ENCODE measurements at places on chromosomes 5 and 9.

DNA sequence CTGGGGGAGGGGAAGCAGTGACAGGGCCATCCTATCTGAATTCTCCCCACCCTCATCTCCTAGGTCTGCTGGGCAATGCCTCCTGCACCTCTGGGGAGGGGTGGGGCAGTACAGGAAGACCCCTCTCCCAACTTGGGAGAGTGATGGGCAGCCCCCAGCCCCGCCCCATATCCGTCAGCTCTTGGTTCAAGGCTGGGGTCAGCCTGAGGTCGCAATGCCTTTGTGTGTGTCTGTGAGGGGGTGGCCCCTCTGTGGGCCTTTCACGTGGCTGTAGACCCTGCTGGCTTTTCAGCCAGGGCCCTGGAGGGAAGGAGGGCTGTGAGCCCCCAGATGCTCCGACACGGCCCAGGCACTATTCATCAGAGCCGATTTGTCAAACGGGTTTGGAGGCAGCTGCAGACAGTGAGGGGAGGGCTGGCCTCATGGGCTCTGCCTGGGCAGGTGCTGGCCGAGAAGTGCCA is 49.5 kb upstream of the RNU6ATAC start:
- no peak for DNase-seq

- no peak for DNase-seq
These were observed 23.4 kb downstream of the DMRTA1 start for GRCh38 chr9:22469928-22470544.

DNA sequence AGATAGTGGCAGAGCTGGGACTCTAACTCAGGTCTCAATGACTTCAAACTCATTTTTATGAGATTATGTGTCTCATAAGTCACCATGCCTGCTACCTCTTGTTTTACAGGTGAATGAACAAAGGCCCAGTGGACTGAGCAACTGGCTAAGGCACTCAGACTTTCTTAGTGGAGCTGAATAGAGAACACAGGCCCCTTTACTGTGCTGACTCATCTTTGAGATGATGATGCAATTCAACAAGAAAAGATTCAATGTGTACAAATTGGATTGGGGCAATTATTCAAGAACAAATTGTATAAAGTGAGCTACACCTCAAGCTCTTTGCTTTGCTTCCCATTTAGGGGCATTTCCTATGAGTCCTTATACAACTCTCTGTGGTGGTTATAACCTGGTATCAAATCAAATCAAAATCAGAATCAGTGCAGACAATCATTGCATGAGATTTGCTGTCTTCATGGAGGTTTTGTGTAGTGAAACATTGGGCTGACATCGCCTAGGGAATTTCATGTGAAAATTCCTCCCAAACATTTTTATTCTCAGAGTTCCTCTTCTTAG is 84.3 kb upstream of the PPP2R2B start:
- no peak for DNase-seq

GRCh38 chr5:149141224-149141956 is at the start of gene ABLIM3:
Gene ABLIM3 (plus strand): TSS chr5:149141493. CDS start chr5:149142096, 603 bp downstream.
- DNase-seq: peak; percentile 52

DNA sequence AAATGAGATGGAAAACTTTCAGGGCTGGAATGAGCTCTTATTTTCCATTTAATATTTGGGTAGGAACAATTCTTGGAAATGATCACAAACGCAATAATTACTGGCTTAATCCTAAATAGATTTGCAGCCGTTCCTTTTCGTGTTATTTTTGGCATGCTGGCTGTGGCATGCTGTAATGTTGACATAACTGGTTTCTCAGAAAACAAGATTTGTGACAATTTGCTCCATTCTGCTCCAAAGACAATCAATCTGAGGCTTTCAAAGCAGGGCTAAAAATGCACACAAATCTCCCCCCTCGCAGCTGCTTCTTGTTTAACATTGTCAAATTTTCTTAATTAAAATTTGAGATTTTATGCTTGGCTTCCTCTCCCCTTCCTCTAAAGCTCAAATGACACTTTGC is 151.2 kb downstream of the TTC39B start:
- DNase-seq: no peak

- no peak for DNase-seq
These were observed 508 bp downstream of the MOCS2 start for GRCh38 chr5:53109056-53109442.

GRCh38 chr5:100023536-100023935 is 511.6 kb upstream of the FAM174A start:
- no peak for DNase-seq

DNA sequence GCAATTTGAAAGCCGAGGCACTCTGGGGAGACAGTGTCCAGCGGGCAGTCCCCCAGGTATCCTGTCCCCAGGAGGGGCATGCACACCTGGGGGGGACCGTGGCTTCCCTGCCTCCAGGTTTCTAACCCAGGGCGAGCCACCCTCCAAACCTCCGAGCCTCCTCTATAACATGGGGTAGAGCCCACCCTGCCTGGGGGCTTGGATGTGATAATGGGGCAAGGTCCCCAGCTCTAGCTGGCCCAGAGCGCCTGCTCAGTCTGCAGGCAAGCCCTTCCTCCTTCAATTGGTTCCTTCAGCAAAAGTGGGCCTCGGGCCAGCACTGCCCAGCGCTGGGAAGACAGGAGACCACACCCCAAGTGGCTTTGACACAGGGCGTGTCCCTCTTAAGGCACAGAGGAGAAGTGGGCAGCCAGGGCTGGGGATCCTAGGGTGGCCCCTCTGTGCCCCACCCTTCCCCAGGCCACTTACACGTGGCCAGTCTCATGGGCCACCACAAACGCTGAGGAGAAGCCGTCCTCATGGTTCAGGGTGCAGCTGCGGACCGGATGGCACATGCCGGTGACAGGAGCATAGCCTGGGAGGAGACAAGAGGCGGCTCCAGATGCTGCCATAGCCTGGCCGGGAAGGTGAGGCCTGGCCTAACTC is 94.3 kb downstream of the ZNF354C start:
- no peak for DNase-seq

- no peak for DNase-seq
These were observed 1254.9 kb upstream of the DMAC1 start for GRCh38 chr9:9054354-9054992.

DNA sequence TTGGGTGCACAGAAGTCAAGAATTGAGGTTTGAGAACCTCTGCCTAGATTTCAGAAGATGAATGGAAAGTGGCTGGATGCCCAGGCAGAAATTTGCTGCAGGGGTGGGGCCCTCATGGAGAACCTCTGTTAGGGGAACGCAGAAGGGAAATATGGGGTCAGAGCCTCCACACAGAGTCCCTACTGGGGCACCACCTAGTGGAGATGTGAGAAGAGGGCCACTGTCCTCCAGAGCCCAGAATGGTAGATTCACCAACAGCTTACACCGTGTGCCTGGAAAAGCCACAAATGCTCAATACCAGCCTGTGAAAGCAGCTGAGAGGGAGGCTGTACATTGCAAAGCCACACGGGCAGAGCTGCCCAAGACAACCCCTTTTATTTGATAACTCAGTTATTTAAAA is 383.5 kb downstream of the TLE4 start:
- DNase-seq: no peak

DNA sequence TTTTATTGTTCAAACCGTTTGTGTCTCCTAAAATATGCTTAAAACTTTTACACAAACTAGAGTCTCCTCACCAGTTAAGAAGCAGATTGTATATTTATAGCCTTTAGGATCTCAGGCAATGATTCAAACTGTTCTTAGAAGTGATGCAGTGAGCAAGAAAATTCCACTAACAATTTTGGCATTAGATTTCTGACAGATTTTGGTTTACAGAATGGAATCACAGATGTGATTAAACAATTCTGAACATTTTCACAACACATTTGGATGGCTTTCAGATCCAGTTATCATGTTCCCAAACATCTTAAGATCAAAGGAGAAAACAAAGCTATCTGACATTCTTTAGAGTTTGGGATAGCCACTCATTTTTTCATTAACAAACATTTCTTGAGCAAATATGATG is 181.7 kb upstream of the RIOK2 start:
- DNase-seq: no peak

- no peak for DNase-seq
These were observed 78.0 kb downstream of the WNK2 start for GRCh38 chr9:93261735-93262523.

- DNase-seq: no peak
These were observed 48.5 kb downstream of the PLK2 start for GRCh38 chr5:58411372-58411771.

DNA sequence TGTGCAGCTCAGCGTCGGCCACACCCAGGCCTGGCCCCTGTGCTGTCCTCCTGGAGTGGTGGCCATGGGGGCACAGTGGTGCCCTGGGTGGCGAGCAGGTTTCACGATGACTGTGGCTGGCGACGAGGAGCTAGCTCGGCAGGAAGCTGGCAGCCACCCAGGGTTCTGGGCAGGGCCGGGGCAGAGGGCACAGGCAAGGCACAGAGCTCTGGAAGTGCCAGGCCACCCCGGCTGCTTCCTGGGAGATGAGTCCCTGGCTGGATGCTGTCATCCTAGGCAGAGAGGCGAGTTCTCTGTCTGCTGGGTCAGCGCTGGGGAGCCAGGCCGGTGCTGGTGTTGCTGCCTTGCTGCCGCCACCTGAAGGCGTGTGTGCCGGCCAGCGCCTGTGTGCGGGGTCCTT is 51.7 kb downstream of the RXRA start:
- no peak for DNase-seq

- DNase-seq: no peak
These were observed 66.8 kb downstream of the SPOCK1 start for GRCh38 chr5:137432376-137432775.

DNA sequence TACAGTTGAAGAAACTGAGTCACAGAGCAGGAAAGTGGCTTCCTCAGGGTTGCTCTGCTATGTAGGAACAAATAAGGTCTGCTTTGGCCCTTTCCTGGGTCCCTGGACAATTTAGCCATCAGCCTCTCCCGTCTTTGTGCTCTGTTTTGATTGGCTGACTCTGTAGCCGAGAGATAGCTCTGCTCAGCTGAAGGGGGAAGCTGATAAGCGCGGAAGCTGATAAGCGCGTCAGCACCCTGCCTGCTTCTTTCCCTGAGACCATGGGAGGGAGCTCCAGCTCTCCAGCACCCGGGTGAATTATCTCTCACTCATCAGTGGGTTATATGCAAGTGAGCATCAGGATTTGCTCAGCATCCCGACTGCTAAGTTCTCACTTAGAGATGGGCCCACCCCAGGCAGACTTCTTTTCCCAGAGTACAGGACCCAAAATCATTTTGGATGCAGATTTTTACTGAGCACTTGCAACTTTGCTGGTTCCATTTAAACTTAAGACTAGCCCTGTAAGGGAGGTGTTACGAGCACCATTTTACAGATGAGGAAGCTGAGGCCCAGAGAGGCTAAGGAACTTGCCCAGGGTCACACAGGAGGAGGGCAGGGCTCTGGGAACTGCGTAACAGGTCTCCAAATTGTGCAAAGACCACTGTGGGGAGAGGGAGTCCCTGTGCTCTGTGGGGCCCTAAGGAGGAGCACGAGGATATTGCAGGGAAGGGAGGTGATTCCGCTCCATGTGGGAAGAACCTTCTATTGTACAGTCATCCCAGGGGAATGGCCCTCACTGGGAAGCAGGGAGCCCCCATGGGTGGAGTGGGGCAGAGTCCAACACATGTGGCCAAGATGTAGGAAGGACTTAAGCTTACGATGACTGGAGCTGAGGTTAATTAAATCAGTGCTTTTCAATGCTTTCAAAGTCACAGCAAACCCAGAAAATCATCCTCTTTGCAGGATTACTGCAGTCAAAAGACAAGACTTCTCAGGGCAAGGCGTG is 83.7 kb upstream of the ORM1 start:
- no peak for DNase-seq

GRCh38 chr5:11555171-11555570 is 349.1 kb downstream of the CTNND2 start:
- DNase-seq: no peak

GRCh38 chr9:8346296-8346695 is 546.7 kb upstream of the DMAC1 start:
- no peak for DNase-seq

GRCh38 chr9:114405294-114406034 is 17.7 kb upstream of the AKNA start:
- peak; percentile 54 for DNase-seq

DNA sequence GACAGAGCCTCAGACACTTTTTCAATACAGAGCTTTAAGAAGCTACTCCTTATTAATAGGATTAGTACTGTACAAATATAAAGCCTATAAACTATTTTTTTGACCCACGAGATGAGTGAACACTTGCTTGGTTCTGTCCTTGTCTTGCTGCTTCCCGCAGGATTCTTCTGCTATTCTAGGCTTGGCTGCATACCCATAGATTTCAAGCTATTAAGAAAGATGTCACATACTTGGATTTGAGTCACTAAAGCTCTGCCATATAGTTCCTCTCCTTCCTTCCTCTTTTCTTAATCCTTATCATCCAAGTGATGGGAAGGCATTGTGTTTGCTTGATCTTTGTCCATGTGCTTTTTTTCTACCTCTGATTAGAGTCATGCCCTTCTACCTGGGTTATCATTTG is 361.2 kb upstream of the TRPC7 start:
- DNase-seq: no peak

DNA sequence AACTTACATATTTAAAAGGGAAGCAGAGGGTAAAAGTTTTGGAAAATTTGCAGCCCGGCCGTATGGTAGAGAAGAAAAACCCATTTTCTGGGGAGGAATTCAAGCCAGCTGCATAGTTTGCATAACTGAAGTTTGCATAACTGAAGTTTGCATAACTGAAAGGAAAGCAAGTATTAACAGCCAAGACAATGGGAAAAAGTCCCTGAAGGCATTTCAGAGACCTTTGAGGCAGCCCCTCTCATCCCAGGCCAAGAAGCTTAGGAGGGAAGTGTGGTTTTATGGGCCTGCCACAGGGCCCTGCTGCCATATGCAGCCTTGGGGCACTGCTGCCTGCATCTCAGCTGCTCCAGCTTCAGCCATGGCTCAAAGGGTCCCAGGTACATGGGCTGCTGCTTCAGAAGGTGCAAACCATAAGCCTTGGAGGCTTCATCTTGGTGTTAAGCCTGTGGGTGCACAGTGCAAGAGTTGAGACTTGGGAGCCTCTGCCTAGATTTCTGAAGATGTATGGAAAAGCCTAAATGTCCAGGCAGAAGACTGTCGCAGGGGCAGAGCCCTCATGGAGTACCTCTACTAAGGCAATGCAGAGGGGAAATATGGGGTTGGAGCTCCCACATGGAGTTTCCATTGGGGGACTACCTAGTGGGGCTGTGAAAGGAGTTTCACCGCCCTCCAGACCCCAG is 36.9 kb upstream of the CXCL14 start:
- no peak for DNase-seq

DNA sequence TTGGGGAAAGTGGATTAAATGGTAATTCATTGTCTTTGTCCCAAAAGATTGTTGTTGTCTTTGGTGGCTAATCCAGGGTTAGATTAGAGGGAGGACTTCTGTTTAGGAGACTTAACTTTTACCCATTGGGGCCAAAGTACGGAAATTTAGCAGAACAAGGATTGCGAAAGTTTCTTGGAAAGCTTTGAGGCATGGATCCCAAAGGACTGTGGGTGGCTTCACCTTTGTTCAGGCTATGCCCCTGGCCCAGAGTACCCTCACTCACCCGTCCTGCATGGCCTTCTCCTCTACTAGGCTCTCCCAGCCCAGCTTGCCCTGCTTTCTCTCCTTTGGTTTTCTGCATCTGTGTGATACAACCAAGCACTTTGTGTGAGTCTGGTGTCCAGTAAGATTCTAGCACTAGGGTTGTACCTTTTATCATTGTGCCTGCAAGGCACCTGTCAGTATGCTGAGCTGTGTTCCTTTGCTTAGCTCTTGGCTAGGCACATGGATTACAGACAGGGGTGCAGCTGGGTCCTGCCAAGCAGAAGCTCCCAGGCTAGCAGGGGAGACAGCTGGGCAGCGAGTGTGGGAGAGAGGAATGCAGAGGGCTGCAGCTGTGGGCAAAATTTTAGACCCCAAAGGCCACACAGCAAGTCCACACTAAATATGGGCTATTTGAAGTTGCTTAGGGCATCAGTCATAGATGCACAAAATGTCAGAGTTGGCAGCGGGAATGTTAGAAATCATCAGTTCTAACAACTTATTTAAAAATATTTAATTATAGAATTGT is 3.2 kb downstream of the PPARGC1B start:
- no peak for DNase-seq

GRCh38 chr5:159018855-159019254 is 80.9 kb downstream of the EBF1 start:
- no peak for DNase-seq

Measured in stimulated activated CD8-positive, alpha-beta memory T cell treated with anti-CD3 and anti-CD28 coated beads, Interleukin-7, amount 100 ng/mL, for 1 hour (primary cell).